ENCODE measurements at places on chromosomes 3 and 15.

DNA sequence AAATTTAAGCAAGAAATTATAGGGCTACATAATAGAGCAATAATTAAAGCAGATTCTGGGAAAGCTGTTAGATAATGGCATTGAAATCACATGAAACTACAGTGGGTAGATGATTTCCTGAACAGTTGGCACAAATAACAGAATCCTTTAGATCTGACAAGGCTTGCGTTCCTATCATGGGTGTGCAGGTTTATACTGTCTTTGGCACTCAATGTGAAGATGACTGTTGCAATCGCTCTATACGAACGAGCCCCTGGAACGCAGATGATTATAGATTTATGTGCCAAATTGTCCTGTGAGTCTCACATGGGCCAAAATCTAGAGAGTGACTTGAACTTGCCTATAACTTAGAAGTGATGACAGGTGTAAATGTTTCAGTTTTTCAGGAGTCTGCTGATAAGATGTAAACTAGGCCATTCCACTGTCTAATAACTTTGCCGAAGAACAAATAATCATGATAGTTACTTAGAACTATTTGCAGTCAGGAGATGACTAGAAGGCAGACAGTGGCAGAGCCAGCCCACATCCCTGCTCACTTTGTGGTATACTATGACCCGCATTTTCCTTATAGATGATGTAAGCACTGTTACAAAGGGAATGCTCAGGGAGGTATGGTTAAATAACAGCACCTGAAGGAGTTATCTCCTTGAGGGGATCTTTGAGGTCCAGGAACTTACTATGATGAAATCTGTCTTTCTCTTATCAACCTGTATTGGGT lies 30.5 kb upstream of the TRPC1 start:
- no peak for DNase-seq

DNA sequence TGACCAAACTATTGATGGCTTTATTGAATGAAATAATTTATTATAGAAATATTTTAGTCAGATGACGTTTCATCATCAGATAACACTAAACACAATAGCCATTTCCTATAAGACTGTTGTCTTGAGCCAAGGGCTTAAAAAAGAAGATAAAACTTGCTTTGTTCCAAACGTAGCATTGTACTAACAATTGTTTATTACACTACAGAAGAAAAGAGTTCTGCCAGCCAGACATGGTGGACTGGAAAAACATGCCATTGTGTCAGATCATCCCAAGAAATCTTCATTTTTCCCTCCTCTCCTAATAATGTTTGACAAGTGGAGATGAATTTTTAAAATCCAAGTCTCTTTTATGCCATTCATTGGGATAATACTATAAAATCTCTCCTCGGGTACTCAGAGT lies 203.3 kb downstream of the CDIN1 start:
- no peak for DNase-seq

DNA sequence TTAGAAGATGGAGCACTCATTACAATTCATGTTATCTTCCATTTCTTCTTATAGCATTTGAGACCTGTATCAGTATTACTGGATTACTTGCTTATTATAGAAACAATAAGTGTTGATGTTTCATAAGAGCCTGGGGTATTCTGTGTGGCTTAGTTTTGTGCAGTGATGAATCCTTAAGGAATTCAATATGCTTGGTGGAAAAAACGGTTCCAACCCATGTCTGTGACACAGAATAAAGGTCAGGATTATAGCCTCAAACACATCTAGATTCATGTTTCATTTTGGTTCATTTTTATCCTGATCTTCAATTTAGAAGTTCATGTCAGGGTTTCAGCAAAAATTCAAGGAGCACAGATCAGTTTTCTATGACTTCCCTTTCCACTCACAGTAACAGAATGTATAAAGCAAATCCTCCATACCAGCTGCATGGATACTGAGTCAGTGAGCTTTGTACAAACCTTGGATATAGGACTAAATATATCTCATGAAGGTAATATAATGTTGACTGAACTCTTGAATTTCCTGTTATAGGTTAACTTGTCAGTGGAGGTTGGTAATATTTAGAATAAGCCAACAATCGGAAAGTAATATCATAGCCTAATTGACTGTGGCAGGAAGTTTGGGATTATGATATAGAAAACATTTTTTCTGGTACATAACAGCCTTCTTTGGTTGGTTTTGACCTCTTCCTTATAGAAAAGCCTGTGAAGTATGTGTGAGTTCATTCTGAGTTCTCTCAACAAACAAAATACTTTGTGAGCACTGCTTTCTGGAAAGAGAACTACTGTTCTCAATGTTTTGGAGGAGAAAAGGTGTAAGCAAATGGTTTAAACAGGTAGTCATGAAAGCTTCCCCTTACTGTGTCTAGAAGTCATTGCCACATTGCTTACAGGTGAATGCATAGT lies 218.2 kb upstream of the TPM1 start:
- DNase-seq: peak; percentile 87

DNA sequence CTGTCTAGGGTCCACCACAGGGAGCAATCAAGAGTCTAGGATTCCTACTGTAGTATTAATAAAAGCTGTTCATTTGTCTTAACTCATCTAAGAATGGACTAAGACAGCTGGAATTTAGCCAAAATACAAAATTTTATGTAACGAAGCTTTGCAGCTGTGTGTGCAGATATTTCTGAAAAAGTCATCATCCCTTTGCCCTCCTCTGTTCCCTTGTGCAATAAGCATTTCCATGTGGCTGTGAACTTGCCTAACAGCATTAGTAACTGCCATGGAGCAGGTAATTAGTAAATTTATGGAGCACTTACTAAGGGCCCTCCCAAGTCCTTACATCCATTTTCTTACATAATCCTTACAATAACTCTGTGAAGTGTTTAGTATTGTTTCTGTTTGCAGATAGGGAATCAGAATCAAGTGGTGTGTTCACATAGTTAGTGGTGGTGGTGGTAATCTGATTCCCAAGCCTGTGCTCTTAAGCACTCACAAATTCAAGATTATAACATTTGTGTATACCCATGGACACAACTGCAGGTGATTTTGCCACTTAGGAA lies 114.5 kb downstream of the RARB start:
- DNase-seq: no peak

DNA sequence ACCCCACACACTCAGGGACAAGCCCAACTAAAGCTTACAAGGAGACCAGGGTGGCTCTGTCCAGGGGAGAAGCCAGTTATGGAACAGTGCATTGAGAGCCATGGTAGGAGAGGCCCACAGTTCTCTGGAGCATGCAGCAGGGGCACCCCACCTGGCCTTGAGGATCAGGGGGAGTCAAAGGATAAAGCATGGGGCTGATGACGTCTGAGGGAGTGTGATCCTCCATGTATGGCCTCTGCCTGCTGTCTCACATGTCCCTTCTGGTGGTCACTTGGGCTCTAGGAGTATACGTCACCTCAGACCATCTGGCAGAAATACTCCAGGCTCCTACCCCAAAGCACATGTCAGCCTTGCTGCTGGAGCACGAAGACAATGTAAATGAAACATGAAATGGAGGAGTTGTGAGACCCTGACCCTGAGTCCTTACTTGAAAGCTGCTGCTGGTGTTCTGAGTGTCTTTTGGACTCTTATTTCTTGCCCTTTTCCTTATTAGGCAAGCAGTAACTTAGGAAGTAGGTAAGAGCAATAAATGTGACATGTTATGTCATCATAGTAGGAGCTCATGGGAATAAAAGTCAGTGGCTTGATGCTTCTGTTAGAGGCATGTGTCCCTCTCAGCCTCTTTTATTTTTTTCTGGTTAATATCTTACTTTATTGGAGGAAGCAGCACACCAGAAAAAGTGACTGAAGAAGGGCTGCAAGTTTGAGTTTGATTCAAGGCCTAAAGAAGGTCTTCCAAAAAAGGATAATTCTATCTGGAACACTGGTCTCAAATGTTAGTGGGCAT lies 15.5 kb downstream of the SRPRB start:
- DNase-seq: no peak

GRCh38 chr15:52789601-52790168 lies 451 bp downstream of the ONECUT1 start:
- peak; percentile 35 for DNase-seq

GRCh38 chr15:48330105-48330785 lies 984 bp upstream of the DUT start:
- DNase-seq: peak; percentile 46

DNA sequence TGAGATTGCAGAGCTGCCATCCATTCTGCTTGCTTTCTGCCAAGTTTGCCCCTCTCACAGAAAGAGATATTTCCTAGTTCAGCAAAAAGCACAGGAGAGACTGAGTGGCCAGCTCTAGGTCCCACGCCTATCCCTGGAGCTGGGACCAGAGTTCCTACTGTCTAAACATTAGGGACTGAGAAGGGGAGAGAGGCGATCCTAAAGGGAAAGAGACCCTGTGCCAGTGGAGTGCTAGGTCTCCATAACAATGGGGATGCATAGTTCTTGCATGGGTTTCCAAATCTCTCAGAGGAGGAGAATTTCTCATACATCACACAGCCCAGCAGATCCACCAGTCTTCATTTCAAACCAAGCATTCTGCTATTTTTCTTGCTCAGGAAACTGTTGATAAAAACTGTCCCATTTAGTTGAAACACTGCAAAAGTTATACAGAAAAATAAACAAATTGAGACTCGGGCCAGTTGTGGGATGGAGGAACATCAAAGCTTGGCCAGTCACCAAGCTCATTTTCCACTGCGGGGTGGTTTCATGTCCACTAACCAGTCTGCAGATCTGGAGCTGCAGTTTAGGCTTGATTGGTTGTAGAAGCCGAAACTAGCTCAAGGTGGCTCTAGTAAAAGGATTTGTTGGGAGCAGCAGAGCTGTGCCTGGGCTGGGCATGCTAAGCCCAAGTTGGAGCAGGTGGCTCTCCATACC lies 62.7 kb downstream of the EEFSEC start:
- DNase-seq: no peak

DNA sequence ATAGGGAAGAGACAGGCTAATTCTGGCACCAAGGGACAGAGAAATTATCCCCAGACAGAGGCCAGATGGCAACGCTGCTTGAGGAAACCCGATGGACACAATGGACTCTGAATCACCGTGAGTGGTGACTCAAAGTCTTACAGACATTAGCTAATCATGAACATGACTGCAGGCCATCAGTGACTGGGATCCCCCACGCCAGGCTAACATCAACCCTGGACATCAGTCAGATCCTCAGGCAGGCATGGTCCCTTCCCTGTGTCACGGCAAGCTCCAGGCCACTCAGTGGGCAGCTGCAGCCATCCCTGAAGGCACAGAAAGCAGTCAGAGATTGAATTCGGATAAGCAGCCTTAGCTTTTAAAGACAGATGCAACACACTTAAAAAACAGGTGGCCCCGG lies 23.8 kb upstream of the OXTR start:
- DNase-seq: peak; percentile 94

- DNase-seq: peak; percentile 80
These were observed 210.4 kb downstream of the TP63 start for GRCh38 chr3:189841473-189842205.

DNA sequence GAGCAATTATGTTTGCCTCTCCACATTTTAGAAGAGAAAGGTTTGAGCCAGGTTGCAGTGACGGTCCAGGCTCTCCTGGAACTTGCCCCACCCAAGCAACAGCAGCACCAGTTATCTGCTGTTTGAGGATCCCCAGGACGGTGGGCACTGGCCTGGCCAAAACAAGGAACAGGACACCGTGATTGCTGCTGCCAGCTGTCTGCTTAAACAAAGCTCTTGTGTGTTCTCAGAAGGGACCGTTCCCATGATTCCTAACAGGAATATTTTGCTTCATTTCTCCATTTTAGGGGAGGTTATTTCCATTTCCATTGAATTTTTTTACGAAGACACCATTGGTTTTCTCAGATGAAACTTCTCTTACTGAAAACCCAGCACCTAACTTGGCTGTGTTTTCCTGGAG lies 66.4 kb upstream of the RPL35A start:
- DNase-seq: no peak

DNA sequence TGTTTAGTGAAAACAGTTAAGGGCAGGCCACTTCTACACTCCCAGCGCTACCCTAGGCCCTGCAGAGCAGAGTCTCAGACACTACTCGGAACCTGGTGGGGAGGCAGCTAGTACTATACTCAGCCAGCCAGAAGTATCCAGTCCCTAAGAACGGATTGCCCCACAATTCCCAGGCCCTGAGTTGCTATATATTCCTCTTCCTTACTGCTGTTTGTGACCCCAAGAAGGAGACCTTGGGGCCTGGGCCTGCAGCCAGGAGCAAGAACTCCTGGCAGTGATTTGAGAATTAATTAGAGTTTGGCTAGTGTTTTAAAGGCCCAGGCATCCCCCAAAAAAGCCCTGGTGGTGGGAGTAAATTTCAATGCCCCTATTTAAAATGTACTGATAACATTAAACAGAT lies 87.7 kb downstream of the RBPMS2 start:
- no peak for DNase-seq

- DNase-seq: peak; percentile 97
These were observed 102.1 kb downstream of the ASB7 start for GRCh38 chr15:100704281-100705055.

GRCh38 chr15:89681146-89681545 lies 2.0 kb upstream of the PLIN1 start:
- no peak for DNase-seq

- no peak for DNase-seq
These were observed 220.2 kb downstream of the VPS13C start for GRCh38 chr15:61840090-61840489.
